GM06990 (cell line): ENCODE measurements at places on chromosomes 16 and 17.

- DNase-seq, result no peak
Measured at GRCh38 chr16:67534431-67534830, 5.8 kb downstream of the RIPOR1 start.

DNA sequence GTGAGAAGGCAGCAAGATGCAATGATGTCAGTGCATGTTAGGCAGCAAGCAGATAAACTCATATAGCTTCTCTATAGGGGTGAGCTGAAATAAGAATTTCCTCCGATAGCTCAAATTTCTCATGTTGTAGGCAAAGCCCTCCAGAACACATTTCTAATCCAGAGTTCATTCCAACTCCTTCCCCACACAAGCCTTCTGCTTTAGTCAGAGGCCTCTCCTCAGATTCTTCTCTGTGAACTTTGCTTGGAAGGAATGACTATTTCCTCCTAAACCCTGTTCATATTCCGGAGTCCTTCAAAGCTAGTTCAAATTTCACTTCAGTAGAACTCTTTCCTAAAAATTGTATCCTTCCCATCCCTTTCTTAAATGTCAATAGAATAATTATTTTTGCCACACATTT lies 144.8 kb downstream of the KCNJ2 start:
- DNase-seq, result no peak

GRCh38 chr17:193841-194806 lies 12.7 kb upstream of the DOC2B start:
- DNase-seq, result no peak

DNA sequence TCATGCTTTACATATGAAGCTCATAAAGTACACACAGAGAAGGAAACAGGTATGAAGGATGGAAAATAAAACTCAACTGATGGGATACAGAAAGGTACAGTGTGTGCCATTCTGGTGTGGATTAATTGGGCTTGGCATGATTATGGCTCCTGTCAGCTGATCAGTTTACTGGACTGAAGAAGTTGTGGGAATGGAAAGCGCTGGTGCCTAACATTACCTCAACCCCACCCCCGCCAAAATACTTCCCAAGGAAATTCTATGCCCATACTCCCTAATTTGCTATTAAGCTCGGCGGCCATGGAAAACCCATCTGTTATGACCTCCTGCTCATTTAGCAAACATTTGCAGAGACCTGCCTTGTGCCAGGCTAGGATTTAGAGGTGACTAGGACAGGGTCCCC lies 16.6 kb upstream of the PMFBP1 start:
- DNase-seq, result no peak

GRCh38 chr17:77830816-77831473 lies 127.6 kb upstream of the TNRC6C start:
- no peak for DNase-seq

GRCh38 chr16:6926341-6926740 lies 406.3 kb upstream of the RBFOX1 start:
- DNase-seq, result no peak

- no peak for DNase-seq
Measured at GRCh38 chr17:35793257-35793656, 2.2 kb downstream of the MMP28 start.

GRCh38 chr17:10993126-10993525 lies 155.2 kb upstream of the PIRT start:
- no peak for DNase-seq

- DNase-seq, result no peak
Measured at GRCh38 chr17:7363311-7363710, 8.4 kb downstream of the TMEM95 start.

GRCh38 chr16:7185165-7185564 lies 147.5 kb upstream of the RBFOX1 start:
- no peak for DNase-seq

DNA sequence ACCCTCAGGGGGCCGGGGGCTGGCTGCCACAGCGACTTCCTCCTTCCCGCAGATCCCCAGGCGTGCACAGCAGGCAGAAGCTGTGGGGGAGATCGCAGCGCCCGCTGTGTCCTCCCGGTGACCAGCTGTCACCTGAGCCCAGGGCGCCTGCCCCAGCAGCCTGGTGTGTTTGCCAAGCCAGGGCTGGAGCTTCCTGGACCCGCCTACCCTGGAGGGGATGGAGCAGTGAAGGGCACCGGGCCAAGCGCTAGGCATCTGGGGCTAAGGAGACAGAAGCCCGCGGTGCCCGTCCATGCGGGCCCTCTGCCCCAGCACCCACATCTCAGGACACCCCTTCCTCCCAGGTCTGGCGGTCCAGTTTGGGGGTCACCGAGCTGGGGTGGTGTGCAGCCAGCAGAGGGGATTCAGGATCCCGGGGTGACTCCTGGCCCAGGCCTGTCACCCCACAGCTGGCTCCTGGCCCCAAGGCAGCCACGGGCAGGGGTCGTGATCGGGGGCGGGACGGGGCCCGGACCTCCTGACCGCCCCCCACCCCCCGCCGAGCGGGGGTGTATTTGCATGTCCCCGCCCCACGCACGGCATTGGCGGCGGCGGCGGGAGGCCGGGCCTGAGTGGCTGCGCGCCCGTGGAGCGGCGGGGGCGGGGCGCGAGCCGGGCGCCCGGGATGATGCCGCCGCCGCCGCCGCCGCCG lies at the start of gene RAB26:
Gene RAB26 (plus strand): TSS at position 645 of the 691 bp plus-strand sequence. CDS start 159 bp downstream, outside the sequence.
- no peak for DNase-seq

DNA sequence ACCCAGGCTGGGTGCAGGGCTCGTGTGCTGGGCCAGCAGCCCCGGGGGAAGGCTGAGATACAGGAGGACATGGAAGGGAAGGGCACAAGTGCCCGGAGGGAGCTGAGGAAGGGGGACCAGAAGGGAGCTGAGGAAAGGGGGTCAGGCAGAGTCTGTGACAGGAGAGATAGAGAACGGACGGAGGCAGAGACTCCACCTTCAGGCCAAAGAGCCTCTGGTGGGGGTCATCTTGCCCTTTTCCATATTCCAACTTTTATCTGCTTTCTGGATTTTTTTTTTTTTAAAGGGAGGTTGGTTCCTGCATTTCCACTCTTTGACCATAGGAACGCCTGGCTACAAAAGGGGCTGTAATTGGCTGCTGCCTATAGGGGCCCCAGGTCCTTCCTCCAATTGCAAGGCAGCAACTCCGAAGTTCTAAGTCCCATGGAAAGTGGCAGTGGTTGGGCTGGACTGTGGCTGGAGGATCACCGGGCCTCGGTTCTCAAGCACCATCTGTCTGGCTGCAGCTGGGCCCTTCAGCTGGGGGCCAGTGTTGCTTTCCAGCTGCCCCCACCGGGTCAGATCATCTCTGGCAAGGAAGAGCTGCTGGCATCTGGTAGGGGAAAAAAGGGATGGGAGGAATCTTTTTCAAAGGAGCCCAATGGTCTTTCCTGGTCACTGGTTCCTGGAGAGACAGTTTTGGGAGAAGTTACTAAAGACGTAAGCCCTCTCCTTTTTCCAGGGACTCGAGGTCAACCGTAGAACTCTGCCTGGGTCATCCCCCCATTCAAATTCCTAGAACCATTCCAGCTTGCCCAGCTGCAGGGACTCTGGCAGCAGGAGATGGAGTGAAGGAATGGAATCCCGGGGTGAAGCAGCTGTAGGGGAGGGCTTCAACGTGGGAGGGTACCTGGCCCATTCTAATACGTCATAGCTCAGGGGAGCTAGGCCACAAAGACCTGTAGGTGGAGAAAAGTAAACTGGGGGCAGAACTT lies 13.1 kb upstream of the MRPS23 start:
- no peak for DNase-seq

DNA sequence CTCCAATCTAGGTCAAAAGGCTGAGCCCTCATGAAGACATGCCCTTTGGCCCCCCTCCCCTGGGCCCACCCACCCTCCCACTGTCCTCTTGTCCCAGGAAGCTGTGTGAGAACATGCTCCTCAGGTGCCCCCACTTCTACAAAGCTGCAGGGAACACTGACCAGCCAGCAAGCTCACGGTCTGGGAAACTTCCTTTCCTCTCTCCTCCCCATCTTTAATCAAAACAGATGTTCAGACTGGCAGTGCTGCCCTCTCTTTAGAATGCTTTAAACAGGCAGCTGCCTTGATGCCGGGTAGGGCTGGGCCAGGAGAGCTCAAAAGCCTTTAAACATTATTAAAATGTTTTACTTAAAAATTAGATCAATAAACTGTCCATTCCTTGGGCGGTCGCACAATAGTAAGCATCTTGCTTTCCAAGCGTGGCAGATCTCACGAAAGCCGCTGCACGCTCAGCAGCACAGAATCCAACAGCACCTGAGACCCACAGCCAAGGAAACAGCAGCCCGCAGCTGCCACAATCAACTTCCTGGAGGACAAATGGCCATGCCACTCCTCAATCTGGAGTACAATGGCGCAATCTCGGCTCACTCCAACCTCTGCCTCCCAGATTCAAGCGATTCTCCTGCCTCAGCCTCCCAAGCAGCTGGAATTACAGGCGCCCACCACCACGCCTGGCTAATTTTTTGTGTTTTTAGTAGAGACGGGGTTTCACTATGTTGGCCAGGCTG lies 399.2 kb downstream of the SLC39A11 start:
- DNase-seq, result no peak

GRCh38 chr17:47802341-47803022 lies 19.1 kb downstream of the OSBPL7 start:
- no peak for DNase-seq

DNA sequence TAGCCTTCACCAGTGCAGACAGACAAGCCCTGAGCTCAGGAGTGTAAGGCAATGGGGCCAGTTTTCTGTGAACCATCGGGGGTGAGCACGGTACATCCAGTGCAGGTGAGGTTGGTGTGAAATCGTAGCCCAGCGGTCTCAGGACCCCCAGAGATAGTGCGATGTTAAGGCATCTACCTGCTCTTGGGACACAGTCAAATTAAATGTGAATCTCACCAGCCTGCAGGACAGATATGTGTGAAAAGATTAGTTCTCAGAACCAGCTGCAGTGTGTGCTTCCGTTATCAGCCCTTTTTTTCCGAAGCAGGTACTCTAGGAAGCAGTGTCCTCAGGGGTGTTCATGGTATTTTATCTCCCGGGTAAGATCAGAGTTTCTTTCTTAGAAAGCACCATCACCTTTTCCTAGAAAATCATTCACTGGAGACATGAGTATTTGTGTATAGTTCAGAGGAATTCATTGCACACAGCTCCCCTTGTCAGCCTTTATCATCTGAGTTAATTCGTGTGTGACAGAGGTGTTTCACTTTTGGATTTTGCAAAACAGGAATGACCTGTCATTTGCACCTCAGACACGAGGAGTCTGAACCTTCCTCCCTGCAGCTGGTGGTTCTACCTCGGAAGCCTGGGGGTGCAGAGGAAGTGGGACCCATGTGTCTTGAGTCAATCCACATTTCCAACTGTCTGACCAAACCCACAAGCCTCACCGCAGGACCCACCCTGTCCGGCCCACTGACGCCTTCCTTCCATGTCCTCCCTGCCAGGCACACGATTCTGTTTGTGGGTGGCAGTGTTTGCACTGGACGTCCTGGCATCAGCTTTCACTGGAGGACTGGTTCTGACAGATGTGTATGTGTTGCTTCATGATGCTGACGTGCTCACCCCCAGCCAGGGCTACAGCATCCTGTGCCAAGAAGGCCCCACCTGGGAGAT lies 107.8 kb downstream of the CLEC16A start:
- DNase-seq, result peak; percentile 81

- DNase-seq, result no peak
Measured at GRCh38 chr17:33016920-33017319, 25.3 kb downstream of the SPACA3 start.
